Fibroblast of skin of scalp (primary cell): ENCODE measurements at places on chromosomes 3 and 15.

DNA sequence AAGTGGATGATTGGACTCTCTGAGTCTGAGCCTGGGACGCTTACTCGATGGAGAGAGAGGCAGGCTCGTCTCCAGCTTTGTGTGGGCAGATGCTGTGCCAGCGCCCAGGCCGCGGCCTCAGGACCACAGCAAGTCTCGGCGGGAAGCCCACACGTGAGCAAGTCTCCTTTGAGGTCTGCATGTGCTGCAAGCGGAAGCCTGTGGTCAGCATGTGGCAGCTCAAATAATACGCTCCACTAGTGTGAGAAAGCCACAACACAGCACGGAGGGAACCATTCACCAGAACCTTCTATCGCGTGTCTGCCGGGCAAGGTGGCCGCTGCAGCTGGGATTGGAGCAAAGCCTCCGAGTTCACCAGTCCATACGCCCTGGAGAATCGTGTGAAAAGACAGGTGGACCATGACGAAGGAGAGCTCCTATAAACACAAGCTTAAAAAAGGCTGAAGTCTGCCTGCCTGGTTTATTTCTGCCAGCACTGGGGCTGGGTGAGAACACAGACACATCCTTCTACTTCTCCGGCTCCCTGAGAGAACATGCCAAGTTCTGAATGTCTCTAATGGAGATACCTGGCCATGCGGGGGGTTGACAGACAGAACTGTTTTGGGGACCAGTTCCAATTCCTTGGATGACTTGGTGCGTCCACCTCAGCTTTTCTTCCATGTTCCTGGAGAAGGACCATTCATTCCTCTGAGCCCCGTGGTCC lies 82.0 kb upstream of the LRIG1 start:
- DNase-seq, result peak; percentile 77

GRCh38 chr3:69012800-69013252 lies 658 bp downstream of the EOGT start:
- DNase-seq, result no peak

DNA sequence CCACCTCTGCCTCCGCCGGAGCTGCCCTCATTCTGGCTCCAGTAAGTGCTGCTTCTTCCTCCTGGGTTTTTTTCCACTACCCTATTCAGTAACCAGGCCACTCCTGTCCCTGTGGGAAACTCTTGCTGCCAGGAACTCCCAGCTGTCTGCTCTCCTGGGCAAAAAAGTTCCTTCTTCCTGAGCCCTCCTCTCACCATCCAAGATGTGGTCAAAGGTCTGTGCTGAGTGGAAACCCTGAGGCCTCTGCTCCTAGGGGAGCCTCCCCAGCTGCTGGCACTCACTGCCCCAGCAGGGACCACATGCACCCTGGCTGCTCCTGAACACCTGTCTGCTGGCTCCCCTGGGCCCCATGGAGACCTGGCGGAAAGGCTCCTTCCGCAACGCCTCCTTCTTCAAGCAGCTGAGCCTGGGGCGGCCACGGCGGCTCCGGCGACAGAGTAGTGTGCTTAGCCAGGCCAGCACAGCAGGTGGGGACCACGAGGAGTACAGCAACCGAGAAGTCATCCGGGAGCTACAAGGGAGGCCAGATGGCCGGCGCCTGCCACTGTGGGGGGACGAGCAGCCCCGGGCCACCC lies 454 bp downstream of the C15orf62 start:
- DNase-seq, result no peak

DNA sequence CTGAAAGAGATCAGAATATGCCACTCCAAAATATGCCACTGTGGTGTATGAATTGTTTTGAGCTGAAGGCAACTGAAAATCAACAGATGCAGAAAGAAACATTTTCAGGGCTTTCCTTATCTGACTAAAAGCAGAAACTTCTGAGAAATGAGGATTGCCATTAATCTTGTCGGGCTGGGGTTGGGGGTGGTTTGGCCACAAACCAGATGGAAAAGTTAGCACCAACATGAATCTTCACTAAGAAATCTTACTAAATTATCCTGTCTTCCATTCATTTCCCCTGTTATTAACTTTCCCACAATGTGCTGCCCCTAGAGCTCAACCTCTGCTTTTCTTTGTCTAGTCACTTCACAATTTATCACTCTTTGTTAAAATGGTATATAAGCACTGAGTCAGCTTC lies 229.9 kb upstream of the GADL1 start:
- DNase-seq, result no peak

- peak; percentile 93 for DNase-seq
Measured at GRCh38 chr3:24496529-24497482, 2.2 kb upstream of the THRB start.

GRCh38 chr3:130849091-130849552 lies 44.8 kb upstream of the ATP2C1 start:
- DNase-seq, result no peak

- no peak for DNase-seq
Measured at GRCh38 chr3:139732729-139733128, 55.0 kb upstream of the NMNAT3 start.

GRCh38 chr3:48429960-48430707 lies at the start of gene PLXNB1:
PLXNB1 (minus strand) TSS chr3:48430086; CDS start chr3:48424611, 5,475 bp downstream.
- DNase-seq, result peak; percentile 49
